ENCODE measurements at places on chromosomes 11 and 22.

- no peak for DNase-seq
These were observed 10.8 kb downstream of the ARAP1 start for GRCh38 chr11:72741429-72741833.

- no peak for DNase-seq
These were observed 78.9 kb upstream of the POU2AF2 start for GRCh38 chr11:111166598-111166997.

DNA sequence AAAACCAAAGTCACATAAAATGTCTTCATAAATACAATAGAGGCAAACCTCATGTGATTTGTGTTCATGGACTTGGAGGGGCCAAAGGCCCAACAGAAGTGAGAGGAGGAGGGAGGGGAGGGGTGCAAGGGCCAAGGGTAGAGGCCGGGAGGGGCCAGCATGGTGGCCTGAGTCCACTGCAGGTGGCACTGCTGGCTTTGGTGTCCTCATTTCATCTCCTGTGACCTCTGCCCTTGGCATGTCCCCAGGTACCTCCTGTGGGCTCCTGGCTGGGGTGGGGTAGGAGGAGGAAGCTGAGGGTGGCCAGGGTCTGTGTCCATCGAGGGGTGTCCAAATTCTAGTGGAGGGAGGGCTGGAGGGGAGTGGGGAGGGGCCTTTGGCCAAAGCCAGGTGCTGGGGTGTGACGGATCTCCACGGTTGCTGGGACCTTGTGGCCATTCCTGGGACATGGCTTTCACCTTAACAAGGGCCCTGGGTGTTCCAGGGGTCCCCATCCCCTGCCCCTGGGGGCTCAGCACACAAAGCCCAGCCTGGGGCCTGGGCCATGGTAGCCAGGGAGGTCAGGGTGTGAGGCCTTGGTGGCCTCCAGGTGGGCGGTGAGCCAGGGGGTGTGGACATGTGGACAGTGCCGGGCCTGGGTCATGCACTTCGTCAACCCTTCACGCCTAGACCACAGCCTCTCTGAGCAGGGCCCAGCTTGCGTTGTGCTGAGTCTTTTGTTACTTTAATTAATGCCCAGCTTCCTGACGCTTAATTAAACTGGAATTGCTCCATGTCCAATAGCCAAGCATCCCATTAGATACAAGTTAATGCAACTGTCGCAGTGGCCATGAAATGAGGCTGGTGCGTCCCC, 20.7 kb upstream of the CCDC188 start:
- DNase-seq, result no peak

GRCh38 chr22:22061085-22062077, 78.8 kb upstream of the TOP3B start:
- DNase-seq, result no peak

- no peak for DNase-seq
These were observed 695 bp downstream of the PEX26 start for GRCh38 chr22:18078329-18079041.

DNA sequence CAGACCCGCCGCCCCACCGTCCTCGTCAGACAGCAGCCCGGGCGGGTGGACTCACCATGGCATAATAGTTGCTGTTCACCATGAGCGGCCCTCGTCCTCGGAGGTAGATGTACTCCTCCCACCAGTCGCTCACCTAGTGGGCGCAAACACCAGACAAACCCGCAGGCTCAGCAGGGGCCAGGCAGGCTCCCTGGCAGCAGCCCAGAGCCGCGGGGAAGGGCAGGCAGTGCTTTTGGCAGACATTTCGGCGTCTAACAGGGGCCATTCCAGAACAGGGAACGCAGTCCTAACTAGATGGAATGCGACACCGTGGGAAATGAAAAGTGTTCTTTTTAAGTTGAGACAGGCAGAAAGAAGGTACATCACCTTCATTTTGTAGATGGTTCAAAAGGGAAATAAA, 44.9 kb downstream of the CPT1A start:
- DNase-seq, result no peak

GRCh38 chr11:33909150-33909549, 17.3 kb upstream of the LMO2 start:
- no peak for DNase-seq

DNA sequence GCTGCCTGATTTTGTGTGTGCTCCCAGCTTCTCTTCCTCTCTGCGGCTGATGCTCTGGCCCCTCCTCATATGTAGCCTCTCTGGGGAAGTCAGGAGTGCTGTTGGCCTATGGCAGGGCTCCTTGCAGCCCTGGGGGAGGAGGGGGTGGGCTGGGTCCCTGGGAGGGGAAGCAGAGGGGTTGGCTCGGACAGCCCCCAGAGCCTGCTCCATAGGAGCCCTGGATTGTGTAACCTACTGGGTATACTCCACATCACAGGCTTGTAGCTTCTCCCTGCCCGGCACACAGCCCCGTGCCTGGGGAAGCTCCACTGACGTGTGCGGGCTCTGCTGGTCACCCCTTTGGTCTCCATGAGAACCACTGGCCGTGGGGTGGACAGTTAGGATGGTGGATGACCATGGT, 113.8 kb downstream of the ST3GAL4 start:
- DNase-seq, result no peak

DNA sequence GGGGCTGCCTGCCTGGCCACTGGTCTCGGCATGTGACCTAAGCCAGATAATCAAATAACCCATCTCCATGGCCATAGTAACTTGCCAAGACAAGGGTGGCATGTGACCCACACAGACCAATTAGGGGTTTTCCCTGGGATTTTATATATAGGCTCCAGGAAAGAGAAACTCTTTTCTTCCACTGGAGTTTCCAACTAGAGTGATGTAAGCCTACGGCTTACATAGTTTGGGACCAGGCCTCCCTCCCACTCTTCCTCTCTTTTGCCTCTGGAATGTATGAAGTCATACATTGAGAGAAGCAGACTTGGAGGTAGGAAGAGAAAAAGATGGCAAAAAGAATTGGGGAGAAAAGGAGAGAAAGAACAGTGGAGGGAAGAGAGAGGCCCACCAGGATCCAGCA, 84.6 kb upstream of the LDLRAD3 start:
- DNase-seq, result no peak

DNA sequence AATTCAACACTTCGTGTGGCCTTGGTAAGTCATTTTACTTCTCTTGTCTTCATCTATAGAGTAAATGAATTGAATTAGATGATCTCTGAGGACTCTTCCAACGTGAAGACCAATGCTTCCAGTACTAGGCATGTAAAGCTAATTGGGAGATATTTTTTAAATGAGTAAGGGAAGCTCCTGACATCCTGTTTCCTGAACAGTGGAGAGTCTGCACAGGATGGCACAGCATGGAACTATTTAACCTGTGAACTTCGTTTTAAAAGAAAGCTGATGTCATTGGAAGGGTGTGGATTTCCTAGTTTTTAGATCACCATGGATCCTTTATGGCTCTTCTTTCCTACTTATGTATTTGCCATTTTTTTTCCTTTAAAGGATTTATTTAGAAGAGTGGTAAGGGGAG, 48.4 kb upstream of the HSD17B12 start:
- no peak for DNase-seq

GRCh38 chr22:30717331-30717921, 22.8 kb downstream of the OSBP2 start:
- DNase-seq, result no peak

DNA sequence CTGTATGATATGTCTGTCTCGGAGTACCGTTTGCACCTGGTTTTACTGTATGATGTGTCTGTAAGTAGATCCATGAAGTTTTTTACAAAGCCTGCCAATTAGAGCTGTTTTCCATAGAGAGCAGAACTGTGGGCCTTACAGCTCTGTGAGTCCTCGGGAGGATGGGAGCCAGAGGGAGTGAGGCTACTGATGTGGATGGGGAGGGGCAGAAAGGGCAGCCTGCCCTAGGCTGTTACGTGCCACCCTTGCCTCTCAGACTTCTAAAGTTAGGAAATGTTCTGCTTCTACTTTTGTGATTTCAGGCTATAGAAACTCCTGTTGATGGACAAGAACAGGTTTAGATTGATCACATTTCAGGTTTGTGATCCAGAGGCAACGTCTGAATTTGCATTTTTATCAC, 105.2 kb downstream of the PPP6R3 start:
- DNase-seq, result no peak

GRCh38 chr11:33476945-33477606, 219.9 kb downstream of the HIPK3 start:
- no peak for DNase-seq

GRCh38 chr22:45263463-45264269, 21.1 kb upstream of the UPK3A start:
- no peak for DNase-seq

DNA sequence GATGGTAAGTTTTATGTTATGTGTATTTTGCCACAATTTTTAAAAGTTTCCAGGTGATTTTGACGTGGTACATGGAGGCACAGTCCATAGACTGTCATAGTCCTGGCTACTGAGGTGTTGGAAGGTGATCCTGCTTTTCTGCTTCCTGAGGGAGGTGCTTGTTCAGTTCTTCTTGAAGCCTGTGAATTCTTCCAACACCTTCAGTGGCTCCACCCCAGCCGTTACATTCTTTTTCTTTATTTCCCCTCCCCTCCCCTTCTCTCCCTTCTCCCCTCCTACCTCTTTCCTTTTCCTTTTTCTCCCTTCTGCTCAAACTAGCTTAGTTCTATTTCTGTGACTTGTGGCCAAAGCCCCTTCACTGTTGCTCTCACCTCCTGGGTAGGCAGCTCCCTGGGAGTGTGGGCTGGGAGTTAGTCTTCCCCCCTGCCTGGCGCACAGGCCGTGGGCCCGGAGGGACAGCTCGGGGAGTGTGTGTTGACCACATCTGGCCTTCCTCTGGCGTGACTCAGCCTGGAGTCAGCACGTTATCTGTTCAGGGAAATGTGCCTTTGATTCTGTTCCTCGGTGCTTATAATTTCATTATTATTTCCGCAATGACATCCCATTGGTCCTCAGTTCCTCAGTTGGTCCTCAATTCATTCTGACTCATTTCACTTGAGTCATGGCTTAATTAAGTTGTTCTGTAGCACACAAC, 566.2 kb downstream of the TBC1D22A start:
- no peak for DNase-seq

DNA sequence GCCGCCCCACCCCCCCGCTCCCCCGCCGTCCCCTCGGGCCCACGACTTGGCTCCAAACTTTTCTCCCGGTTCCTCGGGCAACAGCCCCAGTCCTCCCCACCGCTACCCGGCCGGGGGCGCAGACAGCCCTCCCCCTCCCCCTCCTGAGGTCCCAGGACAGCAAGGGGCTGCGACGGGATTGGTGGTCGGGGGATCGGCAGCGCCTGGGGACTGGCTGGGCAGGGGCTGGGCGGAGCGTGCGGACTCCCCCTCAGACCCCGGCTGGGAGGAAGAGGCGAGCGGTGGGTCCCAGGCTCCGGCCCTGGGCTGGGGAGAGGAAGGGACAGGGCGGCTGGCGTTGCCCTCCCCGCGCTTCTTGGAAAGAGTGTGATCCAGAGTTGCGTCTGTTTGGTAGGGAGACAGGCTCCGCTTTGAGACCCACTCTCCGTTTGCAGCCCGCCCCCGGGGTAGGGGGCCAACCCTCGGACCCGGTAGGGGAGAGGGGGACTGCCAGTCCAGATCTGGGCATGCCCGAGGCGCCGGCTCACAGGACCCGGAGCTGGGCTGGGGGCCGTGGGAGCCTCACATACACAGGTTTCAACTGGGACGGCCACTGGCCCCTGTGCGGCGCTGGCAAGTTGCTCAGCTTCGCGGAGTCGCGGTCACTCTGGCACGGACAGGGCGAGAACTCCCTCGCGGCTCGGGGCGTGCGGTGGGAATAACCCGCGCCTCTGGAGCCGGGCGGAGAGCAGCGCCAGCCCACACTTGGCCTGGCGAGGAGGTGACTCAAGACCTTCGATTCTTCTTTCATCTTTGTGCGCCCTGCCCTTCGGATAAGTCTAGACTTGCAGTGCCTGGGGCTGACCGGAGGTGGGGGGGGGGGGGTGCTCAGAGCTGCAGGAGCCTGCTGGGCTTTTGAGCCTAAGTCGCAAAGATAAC, 999 bp downstream of the TSKU start:
- no peak for DNase-seq

DNA sequence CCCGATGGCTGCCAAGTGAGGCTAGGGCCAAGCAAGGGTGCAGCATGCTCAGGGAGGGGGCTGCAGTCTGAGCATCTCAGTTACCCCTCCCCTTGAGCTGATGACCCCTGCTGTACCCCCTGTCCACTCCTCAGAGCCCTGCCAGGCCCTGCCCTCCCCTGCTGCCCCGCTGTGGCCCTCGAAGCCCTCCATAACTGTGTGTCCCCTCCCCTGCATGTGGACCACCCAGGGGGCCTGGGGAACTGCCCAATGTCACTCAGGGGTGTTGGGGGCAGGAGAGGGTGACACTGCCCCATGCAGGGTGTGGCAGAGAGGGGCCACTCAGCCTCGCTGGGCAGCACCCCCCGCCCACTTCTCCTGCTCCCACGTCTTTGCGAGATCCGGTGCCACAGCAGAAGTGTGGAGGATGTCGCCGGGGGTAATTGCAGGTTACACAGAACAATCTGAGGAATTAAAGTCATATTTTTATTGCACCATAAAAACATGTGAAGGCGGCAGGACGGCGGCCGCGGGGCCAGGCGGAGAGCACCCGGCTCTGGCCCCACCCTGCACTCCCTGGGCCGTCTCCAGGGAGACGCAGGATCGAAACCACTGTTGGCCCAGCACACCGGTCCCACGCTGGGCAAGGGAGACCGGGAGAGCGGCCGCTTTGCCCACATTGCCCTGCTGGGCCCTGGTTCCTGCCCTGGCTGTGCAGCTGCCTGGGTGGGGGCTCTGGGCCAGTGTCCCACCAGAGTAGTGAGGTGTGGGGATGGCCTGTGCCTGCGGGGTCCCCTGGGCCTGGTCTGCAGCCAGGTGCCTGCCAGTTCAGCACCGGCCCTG, 18.7 kb upstream of the GNB1L start:
- DNase-seq, result no peak

- no peak for DNase-seq
These were observed 569.9 kb upstream of the ANO5 start for GRCh38 chr11:21622995-21623394.

GRCh38 chr11:45278714-45279113, 7.4 kb downstream of the SYT13 start:
- no peak for DNase-seq

- no peak for DNase-seq
These were observed 5.1 kb upstream of the PPFIA1 start for GRCh38 chr11:70265341-70265740.

GRCh38 chr11:34302046-34302921, 55.5 kb downstream of the ABTB2 start:
- DNase-seq, result no peak

- DNase-seq, result no peak
These were observed 212.4 kb upstream of the C11orf87 start for GRCh38 chr11:109209572-109209971.

DNA sequence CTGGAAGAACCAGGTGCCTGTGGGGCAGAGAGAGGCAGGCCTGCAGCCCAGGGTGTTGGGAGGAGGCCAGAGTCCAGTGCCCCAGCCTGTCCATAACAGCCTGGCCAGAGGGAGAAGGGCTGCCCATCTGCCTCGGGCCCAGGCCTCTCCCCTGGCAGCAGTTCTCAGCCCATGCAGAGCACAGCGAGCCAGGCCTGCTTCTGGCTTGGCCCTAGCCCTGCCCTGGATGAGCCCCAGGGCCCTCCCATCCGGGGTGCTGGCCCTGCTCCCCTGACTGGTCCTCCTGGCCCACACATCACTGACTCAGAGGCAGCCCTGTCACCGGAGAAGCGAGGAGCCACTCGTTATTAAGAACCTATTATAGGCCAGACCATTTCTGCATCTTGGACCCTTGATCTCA, 19.7 kb upstream of the MYRF start:
- no peak for DNase-seq

- DNase-seq, result no peak
These were observed 45.1 kb downstream of the KREMEN1 start for GRCh38 chr22:29117799-29118477.

GRCh38 chr22:30922151-30922611, 46.4 kb downstream of the MORC2 start:
- peak; percentile 52 for DNase-seq

Measured in activated T-helper 1 cell treated with anti-CD3 and anti-CD28 coated beads, Interleukin-2, amount 50 U/mL, for 16 hours (primary cell).